CD4-positive, alpha-beta T cell (primary cell): ENCODE measurements at places on chromosomes 3 and 15. TPM values are rescaled to one million over a fixed set of nuclear protein-coding genes. Genes with fewer than 3 reads are reported as not detected.

DNA sequence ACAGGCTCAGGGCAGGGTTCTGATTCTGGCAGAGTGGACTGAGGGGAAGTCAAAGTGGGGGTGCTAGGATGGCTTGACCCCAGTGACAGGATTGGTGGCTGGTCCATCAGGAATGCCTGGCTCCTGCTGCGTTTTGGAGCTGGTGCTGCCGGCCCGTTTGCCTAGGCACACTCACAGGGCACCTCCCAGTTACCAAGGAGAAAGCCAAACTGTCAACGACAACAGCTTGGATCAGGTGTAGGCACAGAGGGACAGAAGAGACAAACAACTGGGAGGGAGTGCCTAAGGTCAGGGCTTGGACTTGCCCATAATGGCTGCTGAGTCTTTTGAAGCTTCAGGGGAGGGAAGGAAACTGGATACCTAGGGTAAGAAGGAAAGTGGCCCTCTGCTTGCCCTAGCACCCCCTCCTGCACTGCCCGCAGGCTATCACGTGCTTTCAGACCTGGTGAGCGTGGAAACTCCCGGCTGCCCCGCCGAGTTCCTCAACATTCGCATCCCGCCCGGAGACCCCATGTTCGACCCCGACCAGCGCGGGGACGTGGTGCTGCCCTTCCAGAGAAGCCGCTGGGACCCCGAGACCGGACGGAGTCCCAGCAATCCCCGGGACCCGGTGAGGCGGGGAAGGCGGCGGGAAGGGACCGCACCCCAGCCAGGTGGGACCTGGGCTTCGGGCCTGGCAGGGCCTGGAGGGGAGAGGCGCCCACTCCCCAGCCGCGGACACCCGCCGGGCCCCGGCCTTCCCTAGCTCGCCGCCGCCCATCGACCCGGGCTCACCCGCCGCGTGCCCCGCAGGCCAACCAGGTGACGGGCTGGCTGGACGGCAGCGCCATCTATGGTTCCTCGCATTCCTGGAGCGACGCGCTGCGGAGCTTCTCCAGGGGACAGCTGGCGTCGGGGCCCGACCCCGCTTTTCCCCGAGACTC lies 5.1 kb downstream of the DUOX1 start:
- DNase-seq: no peak

DNA sequence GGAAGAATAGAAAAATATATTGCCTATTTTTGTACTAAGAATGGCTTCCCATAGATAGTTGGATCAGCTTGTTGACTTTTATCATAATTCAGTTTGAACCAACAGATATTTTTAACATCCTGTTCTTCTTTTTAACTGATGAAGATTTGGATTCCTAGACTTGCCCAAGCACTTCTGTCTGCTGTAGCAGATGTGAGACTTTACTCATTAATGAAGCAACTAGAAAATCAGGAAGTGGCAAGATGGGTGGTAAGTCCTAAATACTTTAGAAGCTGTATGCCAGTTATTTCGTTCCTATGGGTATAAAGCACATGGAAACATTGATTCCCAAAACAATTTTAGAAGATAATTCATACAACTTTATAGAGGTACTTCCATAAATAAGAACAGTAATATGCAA lies 8.4 kb downstream of the PIGB start:
- no peak for DNase-seq

GRCh38 chr15:49731187-49732099 lies 110.6 kb downstream of the DTWD1 start:
- DNase-seq: no peak

DNA sequence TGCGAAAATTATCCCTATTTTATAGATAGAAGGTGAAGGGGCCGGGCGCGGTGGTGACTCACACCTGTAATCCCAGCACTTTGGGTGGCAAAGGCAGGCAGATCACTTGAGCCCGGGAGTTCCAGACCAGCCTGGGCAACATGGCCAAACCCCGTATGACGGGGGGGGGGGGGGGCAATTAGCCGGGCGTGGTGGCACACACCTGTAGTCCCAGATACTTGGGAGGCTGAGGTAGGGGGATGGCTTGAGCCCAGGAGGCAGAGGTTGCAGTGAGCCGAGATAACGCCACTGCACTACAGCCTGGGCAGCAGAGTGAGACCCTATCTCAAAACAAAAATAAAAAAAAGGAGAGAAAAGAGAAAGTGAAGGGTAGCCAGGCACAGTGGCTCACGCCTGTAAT lies 1.4 kb downstream of the AAGAB start:
- no peak for DNase-seq

GRCh38 chr3:99472385-99472784 lies 166.0 kb upstream of the COL8A1 start:
- DNase-seq: no peak

DNA sequence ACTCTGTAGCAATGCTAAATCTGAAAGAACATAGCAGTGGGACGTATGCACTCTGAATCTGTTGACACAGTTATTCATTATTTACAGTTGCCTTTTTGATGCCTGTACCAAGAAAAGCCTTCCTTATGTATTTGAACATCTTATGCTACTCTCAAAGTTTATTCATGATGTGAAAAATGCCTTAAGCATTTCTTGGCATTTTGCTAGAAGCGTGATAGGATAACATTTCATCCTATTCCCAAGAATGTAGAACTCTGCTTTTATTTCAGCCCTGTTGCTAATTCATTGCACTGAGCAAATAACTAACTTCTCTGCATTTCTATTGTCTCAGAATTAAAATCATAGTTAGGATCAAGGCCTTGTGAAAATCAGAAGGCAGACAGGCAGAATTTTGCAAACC lies 105.5 kb downstream of the STRIT1 start:
- no peak for DNase-seq

Gene FSTL1
- total RNA-seq: not detected
